ENCODE measurements at places on chromosomes 5 and 9.

- DNase-seq = no peak
Measured at GRCh38 chr9:75063556-75064305, 24.2 kb downstream of the NMRK1 start.

DNA sequence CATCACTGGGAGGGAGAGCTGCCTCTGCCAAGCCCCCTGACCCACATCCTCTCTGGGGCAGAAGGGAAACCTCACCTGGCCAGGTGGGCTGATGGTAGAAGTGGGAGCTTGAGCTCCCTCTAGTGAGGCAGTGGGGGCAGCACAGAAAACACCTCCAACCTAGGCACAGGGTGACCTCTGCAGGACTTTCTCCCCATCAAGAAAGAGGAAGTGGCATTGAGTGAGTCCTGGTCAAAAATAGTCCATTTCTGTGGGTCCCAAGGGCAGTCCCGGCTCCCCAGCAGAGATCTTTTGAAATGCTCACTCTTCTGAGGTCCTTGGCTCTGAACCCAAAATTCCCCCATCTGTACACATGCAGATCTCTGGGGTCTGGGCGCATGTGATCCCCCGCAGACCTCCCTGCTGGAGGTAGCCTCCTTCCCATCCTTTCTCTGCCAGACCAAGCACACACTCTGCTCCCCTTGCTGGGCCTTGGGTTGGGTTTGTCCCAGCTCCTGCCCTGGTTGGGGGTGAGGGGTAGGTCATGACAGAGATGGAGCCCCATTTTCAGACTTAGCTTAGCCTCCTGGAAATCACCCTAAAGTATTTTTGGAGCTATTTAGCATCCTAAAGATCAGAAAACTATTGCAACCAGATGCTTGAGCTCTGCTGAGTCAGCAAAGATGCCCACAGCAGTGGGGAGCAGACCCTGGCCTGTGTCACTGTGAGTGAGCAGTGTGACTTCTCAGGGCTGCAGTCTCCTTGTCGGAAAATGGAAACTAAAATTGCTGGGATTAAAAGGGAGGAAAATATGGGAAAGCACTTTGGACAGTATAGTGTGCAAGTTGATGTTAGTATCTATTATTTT, 41.6 kb upstream of the LCP2 start:
- DNase-seq = no peak

- DNase-seq = no peak
Measured at GRCh38 chr9:79430619-79431018, 141.1 kb upstream of the TLE4 start.

GRCh38 chr5:176528761-176529115, 8.5 kb downstream of the RNF44 start:
- no peak for DNase-seq

DNA sequence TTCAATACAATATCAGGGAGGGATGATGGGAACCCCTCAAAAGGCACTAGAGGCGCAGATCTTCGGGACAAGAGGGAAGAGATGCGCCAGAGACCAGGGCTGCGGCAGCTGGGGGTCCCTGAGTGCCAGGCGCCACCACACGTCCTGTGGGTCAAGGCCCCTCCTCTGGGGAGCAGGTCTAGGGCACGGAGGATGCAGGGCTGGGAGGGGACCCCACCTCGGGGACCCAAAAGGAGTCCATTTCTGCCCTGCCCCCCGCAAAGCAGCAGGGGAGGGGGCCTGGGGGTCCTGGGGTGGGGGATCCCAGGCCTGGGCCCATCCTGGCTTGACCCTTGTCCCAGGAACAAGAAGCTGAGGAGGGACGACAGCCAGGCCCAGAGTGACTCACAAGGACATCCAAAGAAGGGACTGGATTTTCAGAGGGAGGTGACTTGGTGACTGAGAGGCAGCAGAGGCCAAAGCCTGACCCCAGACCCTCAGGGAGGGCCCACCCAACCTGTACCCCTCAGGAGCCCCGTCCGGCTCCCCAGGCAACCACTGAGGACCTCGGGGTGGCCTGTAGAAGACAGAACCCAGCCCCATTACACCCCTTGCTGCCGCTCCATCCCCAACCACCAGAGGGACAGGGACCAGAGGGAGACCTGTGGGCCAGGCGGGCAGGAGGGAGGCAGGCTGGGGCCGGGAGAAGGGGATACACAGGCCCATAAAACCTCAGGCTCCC, 54.2 kb downstream of the LRSAM1 start:
- no peak for DNase-seq
